ENCODE measurements at places on chromosomes 5 and 9.

GRCh38 chr5:62077387-62077786 lies 228.6 kb upstream of the KIF2A start:
- DNase-seq, result no peak

DNA sequence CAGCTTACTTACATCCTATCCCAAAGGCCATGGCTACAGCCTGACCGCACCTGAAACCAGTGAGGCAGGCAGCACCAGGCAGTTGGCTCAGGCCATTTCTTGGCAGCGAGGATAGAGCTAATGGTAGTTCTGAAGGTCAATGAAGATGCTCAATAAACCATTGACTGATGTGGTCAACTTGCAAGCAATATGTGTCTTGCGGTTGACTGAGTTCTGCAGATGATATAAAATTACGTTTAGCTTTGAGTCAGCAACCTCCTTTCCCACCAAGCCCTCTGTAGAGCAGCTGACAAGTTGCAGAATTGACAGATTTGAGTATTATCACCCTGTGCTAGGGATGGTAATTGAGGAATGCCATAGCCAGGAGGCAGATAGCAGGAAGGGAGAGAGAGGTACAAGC lies 189.0 kb upstream of the PUM3 start:
- DNase-seq, result no peak

DNA sequence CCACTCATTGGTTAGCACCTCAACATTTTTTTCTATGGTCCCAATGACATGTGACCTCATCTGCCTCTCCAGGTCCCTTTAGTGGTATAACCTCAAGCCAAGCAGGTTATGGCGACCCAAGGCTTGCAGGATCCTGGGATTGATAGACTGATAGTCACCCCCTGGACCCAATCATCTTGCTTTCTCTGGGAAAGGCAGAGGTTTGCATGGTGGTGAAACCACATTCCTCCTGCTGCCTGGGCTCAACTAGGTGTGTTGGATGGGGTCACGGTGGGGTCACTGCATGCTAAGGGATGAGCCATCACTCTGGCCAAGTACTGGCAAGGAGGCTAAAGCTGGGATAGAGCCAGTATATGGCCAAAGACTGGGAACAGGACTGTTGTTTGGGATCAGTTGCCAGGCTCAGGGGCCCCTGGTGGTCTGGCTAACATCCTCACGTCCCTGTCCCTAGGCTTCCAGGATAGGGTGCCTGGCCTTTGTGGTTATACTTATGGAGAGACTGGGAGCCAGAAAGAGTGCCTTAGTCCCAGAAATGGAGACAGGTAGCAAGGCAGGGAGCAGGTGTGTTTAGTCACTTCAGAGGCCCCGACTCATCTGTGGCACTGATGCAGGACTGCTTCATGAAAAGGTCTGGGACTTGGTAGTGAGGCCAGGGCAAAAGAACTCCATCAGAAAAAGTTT lies 4.6 kb upstream of the SMIM32 start:
- DNase-seq, result no peak

DNA sequence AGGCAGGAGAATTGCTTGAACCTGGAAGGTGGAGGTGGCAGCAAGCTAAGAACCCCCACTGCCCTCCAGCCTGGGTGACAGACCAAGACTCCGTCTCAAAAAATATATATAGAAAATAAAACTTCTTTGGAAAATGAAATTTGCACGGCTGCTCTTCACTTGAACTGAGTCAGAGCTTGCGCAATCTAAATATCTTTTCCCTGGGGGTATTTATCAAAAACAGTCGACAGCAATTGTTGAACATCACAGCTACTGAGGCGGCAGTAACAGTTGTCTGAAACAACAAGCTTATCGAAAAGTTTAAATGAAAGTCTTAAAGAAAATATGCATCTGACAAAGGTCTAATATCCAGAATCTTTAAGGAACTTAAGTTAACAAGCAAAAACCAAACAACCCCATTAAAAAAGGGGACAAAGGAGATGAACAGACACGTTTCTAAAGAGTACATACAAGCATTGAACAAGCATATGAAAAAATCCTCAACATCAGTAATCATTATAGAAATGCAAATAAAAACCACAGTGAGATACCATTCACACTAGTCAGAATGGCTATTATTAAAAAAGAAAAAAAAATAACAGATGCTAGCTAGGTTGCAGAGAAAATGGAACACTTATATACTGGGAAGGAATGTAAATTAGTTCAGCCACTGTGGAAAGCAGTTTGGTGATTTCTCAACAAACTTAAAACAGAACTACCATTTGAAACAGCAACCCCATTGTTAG lies 153.6 kb upstream of the CDH9 start:
- DNase-seq, result no peak

DNA sequence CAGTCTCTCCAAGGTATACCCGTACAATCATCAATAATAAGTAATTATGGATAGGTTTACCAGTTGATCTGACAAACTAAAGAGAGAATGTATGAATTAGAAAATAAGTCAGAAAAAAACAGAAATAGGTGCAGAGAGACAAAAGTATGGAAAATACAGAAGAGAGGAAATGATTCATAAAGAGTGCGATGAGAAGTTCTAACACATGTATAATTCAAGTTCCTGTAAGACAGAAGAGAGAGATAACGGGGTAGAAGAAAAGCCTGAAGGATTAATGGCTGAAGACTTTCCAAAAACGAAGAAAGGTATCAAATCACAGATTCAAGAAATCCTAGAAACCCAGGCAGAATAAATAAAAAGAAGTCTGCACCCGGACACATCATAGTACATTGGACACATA lies 16.2 kb upstream of the SMU1 start:
- no peak for DNase-seq

GRCh38 chr5:58481828-58482227 lies 9.4 kb upstream of the GAPT start:
- DNase-seq, result no peak

- no peak for DNase-seq
Observed at GRCh38 chr9:110744715-110745384, 76.3 kb downstream of the MUSK start.

DNA sequence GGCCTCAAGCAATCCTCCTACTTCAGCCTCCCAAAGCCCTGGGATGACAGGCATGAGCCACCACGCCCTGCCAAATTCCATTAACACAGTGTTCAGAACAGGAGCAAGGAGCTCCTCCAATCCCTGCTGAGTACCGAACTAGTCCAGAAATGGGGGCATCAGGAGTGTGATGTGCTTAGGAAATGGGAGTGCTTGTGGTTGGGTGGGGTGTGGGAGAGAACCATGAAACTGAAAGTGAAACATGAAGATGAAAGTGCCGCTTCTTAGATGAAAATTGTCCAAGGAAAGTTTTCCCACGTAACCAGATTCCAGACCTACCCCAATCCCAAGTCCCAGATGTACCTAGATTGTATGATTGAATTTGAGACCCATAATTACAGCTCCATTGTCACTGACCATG lies 16.7 kb upstream of the ZNF131 start:
- DNase-seq, result no peak

DNA sequence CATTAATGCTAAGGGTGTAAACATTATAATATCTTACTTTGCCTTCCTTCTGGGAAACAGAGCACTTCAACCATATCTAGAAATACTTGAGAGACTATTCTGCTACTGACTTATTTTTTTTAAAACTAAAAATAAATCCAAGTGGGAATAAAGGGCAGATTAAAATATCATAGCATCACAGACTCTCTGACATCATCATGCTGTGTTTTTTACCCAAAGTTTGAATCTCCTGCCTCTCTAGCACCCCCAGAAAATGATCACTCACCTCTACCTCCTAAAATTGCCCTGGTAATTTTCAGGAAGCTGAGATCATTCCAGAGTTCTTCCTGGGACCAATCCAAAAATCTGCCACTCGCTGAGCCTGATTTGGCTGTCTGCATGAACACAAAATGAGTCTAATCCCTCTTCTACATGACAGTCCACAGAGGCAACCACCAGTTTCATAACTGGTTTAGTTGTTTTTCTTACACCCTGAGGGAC lies 813.8 kb upstream of the DMAC1 start:
- no peak for DNase-seq

GRCh38 chr9:110317911-110318310 lies 19.8 kb downstream of the TXNDC8 start:
- DNase-seq, result no peak

DNA sequence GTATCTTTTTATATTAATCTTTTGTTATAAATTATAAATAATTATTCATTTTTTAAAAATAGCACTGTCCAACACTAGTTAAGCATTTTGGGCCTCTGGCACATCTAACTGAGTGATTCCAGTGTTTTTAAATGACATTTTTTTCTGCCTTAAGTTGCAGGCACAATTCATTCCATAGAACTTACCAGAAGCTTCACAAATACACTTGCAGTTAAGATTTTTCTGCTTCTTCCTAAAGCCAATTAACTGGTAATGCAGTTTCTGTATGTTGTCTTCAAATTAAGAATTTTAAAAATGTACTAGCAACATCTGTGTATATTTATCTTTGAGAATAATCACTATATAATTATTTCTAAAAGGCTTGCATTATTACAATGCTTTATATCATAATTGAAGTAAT lies 11.2 kb upstream of the NFIB start:
- DNase-seq, result no peak

- DNase-seq, result no peak
Observed at GRCh38 chr9:97321691-97322090, 14.2 kb downstream of the CCDC180 start.

- DNase-seq, result no peak
Observed at GRCh38 chr5:8848997-8849594, 696.8 kb downstream of the SEMA5A start.

DNA sequence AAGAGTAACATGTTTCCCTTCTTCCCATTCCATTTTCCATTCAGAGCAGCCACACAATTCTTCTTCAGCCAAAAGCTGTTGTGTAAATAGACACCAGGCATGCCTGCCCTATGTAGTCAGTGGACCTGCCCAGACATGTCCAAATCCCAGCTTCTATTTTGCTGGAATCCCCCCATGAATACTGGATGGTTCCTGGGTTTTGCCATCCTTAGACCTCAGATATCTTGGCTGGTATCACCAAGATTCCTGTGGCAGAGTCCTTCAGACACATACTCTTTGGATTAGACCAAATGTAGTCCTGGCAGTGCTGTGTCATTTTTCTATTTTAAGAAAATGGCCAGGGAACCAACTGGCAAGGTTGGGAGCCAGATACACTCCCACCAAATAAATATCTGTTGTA lies 10.3 kb downstream of the FST start:
- DNase-seq, result no peak

DNA sequence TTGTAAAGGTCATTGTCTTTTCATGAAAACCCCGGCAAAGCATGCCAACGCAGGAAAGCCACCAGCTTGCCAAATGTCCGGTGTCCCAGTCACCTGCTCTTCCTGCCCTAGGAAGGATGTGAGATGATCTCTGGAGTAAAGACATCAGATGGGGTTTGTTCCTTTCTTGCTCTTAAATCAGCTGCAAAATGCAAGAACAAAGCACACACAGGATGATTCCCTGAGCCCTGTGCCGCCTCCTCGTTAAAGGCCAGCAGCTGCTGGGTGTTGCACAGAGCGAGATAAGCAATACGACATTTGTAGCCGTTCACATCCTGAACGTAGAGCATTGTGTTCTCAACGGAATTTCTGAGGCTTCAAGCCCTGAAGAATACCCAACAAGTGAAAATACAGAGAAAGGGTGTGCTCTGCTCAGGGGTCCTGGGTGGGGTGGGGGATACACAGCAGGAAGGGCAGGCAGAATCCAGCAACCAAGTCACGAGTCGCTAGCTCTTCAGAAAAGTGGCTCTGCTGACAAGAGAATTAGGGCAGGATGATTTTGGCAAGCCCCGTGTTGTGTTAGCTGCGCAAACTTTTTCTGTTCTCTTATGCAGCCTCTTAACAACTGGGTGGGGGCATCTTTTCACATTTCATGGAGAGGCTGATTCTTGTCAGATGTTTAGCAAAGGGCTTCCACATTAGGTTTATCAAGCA lies 229.2 kb upstream of the MAP3K1 start:
- no peak for DNase-seq

GRCh38 chr5:175750511-175750931 lies 92.7 kb downstream of the HRH2 start:
- DNase-seq, result no peak

DNA sequence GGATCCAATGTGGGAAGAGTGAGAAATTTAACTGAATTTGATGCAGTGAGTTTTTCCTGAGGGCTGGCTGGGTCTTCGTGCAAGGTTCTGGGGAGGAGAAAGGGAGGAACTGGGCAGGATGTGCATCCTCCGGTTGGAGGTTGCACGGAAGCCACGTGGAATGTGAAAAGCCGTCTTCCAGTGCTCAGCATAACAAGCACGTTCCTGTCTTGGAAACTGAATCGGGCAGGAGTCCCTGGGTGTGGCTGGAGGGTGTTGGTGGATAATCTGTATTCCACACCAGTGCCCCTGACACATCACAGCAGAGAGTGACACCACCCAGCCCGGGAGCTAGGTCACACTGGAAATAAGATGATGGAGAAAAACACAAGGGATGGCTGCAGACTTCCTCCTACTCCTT lies 154.3 kb downstream of the C5orf15 start:
- no peak for DNase-seq

GRCh38 chr5:54024466-54024865 lies 285.9 kb downstream of the ARL15 start:
- DNase-seq, result no peak

- DNase-seq, result no peak
Observed at GRCh38 chr9:12224449-12224848, 468.7 kb upstream of the TYRP1 start.

DNA sequence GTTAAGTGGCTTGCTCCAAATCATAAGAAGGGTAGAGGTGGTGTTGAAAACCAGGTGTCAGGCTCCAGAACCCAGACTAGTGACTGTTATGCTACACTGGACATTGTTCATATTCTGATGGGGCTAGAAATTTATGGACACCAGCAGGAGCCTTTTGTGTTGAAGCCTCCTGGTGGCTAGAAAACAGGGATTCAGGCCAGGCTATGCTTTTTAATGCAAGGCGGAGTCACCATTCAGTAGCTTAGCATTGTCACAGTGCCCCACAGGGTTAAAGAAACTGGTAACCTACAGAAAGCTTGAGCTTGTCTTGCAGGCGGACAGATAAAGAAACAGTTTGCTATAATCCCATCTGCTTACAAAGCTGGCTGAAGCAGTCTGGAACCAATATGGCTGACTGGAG lies 23.0 kb upstream of the GOLM1 start:
- no peak for DNase-seq

DNA sequence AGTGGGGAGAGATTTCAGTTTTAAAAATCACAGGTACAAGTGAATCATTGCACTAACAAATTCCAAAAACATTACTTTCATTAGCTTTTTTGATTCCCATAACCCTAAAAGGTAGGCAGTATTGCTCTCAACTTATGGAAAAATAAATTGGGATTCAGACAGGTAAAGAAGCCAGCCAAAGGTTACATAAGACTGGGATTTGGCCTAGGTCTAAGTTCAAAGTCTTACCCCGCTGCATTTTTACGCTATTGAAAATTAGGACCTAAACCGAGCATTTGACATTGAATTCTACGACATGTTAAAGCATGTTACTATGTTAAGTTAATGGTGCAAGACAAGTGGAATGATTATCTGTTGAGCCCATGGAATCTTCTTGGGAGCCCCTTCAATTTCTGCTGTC lies 89.6 kb downstream of the ENC1 start:
- DNase-seq, result no peak

- no peak for DNase-seq
Observed at GRCh38 chr9:14372437-14373335, 58.7 kb upstream of the NFIB start.

- no peak for DNase-seq
Observed at GRCh38 chr5:117393125-117393524, 818.5 kb upstream of the SEMA6A start.

GRCh38 chr5:776862-777711 lies 7.4 kb downstream of the ZDHHC11B start:
- no peak for DNase-seq

- DNase-seq, result no peak
Observed at GRCh38 chr5:172334196-172334595, 50.6 kb upstream of the UBTD2 start.

GRCh38 chr5:169162407-169162806 lies 138.5 kb downstream of the SLIT3 start:
- no peak for DNase-seq

Data from hematopoietic multipotent progenitor cell treated with erythropoietin and hydrocortisone succinate and interleukin-3 and kit ligand, for 15 days (in vitro differentiated cells).